T-helper 22 cell (primary cell): ENCODE measurements at places on chromosomes 7 and 10.

DNA sequence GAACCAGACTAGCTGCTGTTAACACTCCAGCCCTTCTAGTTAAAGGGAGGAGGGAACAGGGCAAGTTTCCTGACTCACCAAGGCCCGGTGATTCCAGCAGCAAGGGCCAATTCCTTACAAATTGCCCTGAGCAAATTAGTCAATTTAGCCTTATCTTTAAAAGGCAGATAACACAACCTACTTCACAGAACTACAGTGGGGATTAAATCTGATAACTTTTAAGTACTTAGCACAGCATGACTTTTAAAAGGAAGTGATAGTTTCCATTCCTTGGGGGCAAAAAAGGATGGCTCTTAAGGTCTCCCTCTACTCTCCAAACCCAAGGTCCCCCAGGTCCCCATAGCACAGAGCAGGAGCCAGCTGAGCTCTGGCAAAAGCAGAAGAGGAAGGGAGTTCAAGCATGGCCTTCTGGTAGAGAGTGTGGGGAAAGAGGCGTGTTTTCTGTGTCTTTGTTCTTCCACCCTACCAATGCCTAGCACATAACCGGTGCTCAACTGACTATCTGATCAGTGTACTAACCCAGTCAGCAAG lies 4.0 kb downstream of the CDCA7L start:
- DNase-seq = no peak

DNA sequence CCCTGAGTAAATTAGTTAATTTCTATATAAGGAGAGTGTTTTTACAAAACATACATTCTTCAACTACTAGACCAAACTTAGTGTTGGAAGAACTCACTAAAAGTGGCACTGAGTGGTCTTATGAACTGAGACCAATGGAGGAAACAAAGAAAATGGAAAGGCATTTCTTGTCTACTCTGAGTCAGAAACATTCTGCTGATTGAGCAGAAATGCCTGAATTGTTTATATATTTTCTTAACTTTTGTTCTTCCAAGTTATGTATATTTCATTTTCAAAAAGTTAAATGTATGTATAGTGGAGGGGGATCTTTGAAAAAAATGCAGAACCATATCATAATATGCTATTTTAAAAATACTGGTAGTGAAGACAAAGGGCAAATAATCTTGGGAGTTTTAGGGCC lies 320.7 kb downstream of the HGF start:
- no peak for DNase-seq

- DNase-seq = no peak
Observed at GRCh38 chr10:5614155-5614721, 52.2 kb downstream of the ASB13 start.

DNA sequence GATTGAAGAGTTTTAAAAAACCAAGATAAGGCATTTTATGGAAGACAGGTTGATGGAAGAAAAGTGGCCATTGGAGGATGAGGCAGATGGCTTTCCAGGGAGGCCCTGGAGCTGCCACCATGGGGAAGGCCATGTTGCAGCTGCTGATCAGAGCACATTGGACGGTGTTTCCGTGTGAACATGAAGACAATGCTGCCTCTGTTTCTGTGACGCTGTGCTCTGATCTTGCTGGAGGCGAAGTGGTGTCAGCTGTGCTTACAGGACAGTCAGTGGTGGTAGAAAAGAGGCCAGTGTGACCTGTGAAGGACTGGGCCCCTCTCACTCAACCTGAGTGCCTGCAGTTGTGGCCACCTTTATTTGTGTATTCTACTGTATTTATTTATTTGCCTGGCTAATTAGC lies 132.9 kb downstream of the FAM204A start:
- no peak for DNase-seq

GRCh38 chr10:71659111-71659634 lies 60.4 kb downstream of the C10orf105 start:
- DNase-seq = no peak

DNA sequence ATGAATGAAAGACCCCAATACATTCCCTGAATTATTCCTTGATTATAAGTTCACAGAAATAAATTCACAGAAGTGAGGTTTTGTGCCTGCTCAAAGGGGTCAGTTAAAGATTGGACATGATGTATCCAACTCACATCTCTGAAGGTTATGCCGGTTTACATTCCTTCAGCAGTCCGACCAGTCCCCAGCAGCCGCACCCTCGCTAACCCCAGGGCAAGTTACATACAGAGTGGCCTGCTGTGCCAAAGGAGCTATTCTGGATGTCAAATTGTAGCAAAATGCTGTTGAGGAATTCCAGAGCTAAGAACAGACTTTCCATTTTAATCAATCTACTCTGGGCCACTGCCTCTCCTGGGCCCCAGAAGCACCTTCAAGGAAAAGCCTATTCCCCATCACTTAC lies 20.3 kb downstream of the PSAP start:
- DNase-seq = no peak
